ENCODE measurements at places on chromosomes 1 and 21.
A peak's percentile ranks its signal among the peaks of the same experiment; 100 is the strongest.

DNA sequence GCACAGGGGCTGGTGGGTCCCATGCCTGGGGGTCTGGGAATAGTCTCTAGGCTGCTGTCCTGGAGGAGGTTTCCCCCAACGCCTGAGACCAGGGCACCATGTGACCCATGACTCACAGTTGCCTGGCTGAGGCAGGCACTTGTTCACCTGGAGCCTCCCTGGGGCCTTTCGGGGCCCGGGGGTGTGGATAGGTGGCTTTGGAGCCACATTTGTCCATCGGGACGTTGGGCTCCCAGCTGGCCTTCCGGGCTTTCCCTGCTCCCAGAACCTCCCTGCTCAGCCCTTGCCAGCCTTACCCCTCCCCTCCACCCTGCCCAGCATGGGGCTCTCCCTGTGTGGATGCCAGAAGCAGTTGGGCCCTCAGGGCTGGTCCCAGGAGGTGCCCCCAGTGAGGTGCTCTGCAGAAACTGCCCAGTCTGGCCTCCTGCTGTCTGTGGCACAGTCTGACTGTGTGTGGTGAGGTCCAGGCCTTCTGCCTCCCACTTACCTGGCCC is 14.2 kb downstream of the COL6A1 start:
- DNase-seq, result peak; percentile 39

DNA sequence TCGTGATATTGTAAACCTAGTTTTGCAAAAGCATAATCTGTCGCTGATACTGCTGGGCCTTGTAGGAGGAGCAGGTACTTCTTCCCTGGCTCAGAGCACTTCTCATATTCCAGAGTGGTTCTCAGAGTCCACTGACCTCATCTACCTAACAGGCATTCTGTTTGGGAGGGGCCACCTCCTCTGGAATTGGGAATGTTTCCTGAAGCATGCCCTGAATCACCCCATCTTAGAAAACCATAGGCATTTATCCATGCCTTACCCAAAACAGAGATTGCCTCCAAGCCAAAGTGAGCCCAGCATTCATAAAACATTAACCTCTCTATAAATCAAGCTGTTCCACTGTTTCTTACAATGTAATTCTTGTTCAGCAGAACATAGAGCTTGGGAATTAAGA is 35.1 kb downstream of the SLC44A3 start:
- no peak for DNase-seq

DNA sequence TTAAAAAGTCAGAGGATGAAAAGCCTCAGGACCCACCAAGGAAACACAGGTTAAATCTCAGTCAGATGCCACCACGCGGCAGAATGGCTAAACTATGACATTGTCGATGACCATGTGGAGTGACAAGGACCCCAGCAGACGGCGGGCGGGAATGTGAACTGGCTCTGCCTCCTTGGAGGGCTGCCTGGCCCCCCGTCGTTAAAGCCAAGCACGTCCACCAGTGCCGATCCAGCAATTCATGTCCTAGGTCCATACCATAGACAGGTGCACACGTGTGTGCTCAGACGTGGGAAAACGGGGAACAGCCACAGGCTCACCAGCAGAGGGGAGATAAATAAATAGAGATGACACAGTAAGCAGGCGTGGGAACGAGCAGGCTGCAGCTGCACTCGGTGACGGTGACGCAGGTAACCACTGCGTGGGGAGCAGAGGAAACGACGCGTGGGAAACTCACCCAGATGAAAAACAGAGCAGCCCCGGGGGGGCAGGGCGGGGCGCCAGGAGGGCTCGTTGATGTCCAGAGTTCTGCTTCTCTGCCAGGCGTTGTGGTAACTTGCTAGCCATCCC is 28.3 kb upstream of the PCBP3 start:
- peak; percentile 46 for DNase-seq

GRCh38 chr21:25298512-25299491 is 308.5 kb downstream of the MRPL39 start:
- no peak for DNase-seq

DNA sequence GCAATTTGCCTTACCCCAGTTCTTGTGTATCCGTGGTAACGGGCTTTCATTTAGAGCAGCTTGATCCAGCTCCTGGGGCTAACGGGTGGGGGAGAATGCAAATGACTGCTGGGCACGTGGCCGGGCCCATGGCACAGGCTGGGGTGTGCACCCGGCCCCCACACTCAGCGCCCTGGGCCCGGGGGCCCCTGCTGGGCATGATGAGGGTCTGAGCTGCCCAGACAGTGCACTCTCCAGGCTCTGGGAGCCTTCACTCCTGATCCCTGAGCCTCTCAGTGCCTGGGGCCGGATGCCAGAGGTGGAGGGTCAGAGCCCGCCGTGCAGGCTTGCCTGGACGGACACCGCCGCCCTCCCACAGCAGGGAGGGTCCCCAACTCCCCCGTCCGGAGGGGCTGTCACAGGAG is 20.1 kb upstream of the PEX10 start:
- DNase-seq, result no peak

DNA sequence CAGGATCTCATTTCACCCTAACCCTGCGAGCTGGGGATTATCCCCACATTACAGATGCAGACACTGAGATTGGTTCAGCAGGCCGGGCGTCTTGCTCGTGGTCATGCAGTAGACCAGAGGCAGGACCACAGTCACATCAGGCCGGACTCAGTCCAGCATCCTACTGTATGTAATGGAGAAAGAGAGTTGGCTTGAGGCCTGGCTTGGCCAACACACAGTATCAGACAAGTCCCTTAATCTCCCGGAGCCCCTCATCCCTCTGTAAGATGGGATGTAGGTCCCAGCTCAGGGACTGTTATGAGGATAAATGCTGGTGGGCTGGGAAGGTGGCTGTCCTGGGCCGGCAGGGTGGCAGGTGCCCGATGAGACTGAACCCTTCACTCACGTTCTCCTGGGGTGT is 66.1 kb upstream of the ACTL8 start:
- DNase-seq, result no peak

GRCh38 chr1:184914149-184914548 is 60.2 kb downstream of the NIBAN1 start:
- DNase-seq, result no peak

DNA sequence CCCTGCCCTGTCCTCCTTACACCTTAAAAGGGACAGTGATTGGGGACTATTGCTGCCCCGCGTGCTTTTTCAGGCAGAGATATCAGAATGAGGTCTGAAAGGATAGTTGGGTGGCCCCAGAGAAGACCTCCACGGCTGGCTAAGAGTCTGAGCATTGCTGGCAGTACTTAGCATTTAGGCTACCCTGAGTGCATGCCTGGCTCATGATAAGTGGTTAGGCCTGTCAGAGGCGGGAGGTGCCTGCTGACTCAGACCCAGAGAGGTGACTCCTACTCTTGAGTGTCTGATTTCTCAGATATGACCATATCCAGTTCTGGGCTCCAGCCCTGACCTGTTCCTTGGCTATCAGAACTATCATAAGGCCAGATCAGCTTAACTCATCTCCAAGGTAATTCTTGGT is 213.7 kb downstream of the PBX1 start:
- peak; percentile 76 for DNase-seq

- no peak for DNase-seq
Measured at GRCh38 chr1:158126425-158126824, 54.3 kb upstream of the CD1D start.

DNA sequence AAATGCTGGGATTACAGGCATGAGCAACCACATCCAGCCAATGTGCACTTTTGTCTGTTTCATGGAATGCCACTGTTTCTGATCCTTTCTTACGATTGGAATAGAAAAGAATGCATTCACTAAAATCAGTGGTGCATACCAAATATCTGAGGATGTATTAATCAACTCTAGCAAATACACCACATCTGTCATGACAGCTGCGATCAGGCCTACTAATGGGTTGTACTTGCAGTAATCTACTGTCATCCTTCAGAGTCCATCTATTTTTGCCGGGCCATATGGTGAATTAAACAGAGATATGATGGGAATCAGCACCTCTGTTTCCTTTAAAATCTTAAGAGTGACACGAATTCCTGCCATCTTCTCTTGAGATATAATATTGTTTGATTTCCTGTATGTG is 8.5 kb upstream of the USP1 start:
- DNase-seq, result no peak

GRCh38 chr1:45394342-45394741 is 54.1 kb upstream of the MUTYH start:
- DNase-seq, result no peak

DNA sequence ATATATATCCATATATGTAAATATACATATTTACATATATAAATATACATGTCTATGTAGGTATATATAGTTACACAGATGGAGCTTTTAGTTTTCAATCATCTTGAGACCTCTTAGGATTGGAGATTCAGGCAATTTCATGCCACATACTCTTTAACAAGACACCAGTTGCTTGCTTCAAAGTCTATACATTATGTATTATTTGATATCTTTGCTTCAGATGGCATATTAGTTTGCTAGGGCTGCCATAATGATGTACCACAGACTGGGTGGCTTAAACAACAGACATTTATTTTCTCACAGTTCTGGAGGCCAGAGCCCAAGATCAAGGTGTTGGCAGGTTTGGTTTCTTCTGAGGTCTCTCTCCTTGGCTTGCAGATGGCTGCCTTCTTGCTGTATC is 14.1 kb upstream of the C1orf87 start:
- no peak for DNase-seq

GRCh38 chr1:230108580-230108979 is 41.5 kb downstream of the GALNT2 start:
- no peak for DNase-seq

DNA sequence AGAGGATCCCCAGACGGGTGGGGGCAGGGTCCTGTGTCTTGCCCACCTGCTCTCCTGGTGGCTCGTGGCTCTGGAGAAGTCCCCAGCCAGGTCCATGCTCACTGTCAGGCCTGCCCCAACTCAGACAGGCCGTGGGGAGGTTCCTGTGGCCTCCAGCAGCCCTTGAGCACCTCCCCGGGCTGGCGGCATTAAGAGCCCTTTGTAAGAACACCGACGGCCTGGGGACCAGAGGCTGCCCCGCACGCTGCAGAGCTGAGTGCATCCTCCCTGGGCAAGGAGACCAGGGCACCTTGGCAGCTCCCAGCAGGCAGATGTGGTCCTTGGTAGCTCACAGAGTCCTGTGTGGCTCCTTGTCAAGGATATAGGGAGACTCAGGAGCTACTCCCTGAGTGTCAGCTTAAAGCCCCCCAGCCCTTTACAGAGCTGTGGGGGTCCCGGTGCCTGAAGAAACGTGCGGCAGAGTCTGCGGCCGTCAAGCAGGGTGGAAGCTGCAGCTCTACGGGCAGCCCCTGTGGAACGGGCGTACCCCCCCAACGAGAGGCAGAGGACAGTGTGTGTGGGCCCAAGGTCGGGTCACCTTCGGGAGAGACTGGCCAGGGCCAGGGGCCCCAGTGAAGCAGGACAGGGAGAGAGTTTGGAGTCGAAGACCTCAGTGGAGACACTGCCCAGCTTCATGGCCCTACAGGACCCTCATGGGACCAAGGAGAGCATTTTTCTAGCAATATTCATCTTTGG is 118.6 kb downstream of the PRDM16 start:
- no peak for DNase-seq

- no peak for DNase-seq
Measured at GRCh38 chr1:98763488-98764150, 102.1 kb downstream of the SNX7 start.

GRCh38 chr1:193785850-193786420 is 599.5 kb upstream of the B3GALT2 start:
- no peak for DNase-seq

DNA sequence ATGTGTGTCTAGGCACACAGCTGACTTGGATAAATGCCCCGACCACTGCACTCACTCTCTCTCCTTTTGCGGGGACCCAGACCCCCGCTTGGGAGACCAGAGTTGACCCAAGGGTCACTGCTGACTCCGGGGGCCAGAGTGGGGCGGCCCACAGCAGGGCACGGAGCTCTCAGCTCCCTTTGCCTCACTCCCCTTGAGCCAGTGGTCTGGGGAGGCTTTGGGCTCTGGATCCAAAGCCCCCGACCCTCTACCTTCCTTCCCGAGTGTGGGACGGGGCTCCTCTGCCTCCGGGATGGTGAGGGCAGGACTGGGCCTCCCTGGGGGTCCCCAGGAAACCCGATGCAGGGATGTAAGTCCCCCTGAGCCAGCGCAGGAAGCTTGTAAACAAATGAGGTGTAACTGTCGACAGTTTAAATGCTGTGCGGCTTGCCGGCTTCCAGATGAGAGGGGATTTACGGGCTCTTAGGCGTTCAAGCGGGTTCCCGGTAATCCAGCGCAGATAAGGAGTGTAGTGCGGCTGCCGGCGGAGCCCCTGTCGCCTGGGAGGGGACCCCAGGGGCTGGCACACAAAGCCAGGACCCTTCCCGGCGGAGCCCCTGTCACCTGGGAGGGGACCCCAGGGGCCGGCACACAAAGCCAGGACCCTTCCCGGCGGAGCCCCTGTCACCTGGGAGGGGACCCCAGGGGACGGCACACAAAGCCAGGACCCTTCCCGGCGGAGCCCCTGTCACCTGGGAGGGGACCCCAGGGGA is 7.4 kb downstream of the ACTRT2 start:
- DNase-seq, result peak; percentile 44

GRCh38 chr1:83114136-83114834 is 884.6 kb downstream of the TTLL7 start:
- DNase-seq, result no peak

DNA sequence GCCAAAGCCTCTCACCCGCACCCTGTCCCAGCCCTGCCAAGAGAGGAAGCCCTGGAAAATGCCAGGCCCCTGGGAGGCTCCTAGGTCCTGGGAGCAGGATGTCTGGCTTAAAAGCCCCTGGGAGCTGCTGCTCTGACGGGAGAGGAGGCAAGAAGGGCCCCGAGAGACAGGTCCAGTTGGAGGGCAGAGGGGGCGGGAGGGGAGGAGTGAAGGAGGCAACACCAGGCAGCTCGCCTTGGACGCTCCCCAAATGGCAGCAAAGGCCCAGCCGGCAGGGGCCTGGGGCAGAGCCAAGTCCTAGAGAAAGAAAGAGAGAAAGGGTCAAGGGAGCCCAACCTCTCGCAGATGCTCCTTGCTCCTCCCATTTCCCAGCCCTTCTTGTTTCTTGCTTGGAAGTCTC is 6.8 kb downstream of the ETV3L start:
- DNase-seq, result peak; percentile 62

GRCh38 chr1:45685308-45686014 is 872 bp downstream of the GPBP1L1 start:
- no peak for DNase-seq

DNA sequence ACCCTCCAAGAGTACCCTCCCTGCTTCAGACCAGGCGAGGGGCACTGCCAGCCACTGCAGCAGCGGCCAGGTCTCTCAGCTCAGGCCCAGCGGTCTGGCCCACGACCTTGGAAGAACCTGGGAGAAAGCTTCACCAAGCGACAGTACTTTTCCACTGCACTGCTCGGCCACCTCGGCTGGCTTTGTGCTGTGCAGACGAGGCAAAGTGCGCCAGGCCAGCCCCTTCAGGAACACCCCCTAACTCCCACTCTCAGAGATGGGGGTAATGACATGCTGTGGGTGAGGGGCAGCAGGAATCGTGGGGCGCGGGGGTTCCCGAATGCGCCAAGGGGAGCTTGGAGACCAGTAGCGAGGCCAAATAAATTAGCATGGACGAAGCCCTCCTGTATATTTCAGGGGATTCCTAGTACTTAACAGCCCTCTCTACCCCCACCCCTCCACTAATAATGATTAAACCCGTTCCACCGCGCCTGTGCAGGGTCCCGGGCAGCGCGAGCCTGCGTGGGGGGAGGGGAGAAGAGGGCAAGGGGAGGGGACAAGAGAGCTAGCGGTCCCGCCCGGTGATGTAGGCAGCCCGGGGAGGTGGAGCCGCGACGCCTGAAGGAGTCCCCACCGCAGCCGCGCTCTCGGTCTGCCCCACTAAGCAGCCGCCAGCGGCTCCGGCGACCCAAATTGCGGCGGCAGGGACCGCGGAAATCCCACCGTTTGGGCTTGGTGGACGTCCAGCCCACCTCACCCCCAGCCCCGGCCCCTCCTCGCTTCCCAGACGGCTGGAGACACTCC is at the start of gene FAM43B:
TSS of gene FAM43B (plus strand) at position 629 of the 783 bp plus-strand sequence. CDS start 401 bp downstream, outside the sequence.
- DNase-seq, result peak; percentile 66

- DNase-seq, result no peak
Measured at GRCh38 chr1:161982507-161982895, 41.2 kb downstream of the OLFML2B start.

All from upper lobe of right lung (tissue), 1 donor.